ENCODE measurements at places on chromosomes 3 and 15.

DNA sequence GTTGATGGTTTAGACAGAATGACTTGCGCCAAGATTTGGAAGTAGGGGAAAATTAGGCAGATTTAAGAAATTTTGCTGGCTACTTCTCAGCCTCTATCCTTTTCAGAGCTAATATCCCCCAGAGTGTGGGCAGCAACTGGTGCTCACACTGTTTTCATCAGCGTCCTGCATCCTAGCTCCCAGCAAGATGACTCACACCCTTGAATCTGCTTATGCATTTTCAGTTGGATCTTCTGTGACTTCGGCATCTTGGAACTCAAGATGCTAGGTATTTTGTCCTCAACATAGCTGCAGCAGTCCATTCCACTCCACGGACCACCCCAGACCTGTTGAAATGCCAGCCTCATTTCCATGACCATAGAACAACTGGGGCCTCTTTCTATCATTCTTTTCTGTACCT is 336.1 kb upstream of the NR2F2 start:
- no peaks in the 10 kb centered on the region for H3K27me3 ChIP-seq
- no peak overlapping the region for H3K4me3 ChIP-seq
- no peaks in the 10 kb centered on the region for H3K36me3 ChIP-seq
- H3K4me1 ChIP-seq, result no peaks in the 10 kb centered on the region

DNA sequence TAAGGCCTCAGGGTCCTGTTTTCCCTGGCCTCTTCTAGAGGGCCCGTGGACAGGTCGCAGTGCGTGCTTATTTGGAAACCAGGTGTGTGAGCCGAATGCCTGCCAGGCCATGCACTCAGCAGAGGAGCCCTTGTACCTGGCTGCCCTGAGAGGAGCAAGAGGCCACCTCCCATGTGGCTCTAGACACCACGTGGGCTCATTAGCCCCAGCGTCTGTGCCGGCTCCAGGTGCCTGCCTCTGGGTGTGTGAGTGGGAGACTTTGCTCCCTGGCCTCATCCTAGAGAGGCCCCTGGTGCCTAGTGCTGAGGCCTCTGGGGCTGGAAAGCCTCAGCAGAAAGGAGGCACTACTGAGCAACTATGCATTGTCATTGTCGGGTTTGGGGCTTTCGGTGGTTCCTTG is 50.4 kb downstream of the KLF13 start:
- H3K36me3 ChIP-seq, result no peaks in the 10 kb centered on the region
- H3K27ac ChIP-seq, result peak overlapping the region; percentile 34
- peak; percentile 41 for DNase-seq
- no peak overlapping the region for H3K4me3 ChIP-seq
- no peaks in the 10 kb centered on the region for H3K27me3 ChIP-seq

GRCh38 chr15:84402856-84403608 is 167.5 kb downstream of the GOLGA6L4 start:
- no peak overlapping the region for H3K4me3 ChIP-seq
- H3K27me3 ChIP-seq, result no peaks in the 10 kb centered on the region
- H3K36me3 ChIP-seq, result no peaks in the 10 kb centered on the region
- H3K4me1 ChIP-seq, result no peaks in the 10 kb centered on the region
- no peak for DNase-seq

DNA sequence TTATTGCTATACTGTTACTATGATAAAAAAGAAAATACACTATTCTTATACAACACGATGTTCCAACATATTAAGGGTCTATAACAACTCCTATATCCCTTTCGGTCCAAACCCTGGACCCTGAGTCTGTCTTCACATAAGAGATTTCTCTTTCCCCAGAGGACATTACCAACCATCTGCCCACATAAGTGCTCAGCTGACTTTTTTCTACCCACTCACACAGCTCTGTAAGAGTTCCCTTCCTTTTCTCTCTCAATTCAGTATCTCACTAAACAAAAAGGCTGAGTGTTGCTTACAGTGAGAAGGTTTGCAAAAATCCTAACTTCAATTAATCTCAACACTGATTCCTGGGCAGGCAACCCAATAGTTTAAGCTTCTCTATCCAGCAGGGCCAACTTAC is 30.5 kb downstream of the ITGB5 start:
- H3K4me3 ChIP-seq, result no peak overlapping the region
- H3K27ac ChIP-seq, result no peak overlapping the region
- DNase-seq, result no peak
- no peaks in the 10 kb centered on the region for H3K36me3 ChIP-seq
